ENCODE measurements at places on chromosomes 13 and 19. TPM values are rescaled to one million over a fixed set of nuclear protein-coding genes. Genes with fewer than 3 reads are reported as not detected.
A peak's percentile ranks its signal among the peaks of the same experiment; 100 is the strongest.

SPRY2 gene
- total RNA-seq, result not detected

ANGPTL8 gene
- total RNA-seq, result not detected

ZNF534 gene
- not detected for total RNA-seq

B3GNT3 gene
- total RNA-seq, result 0.81 TPM

- peaks cover 32% of the 10 kb centered on the region for H3K27me3 ChIP-seq
- H3K36me3 ChIP-seq, result no peaks in the 10 kb centered on the region
- no peaks in the 10 kb centered on the region for H3K4me1 ChIP-seq
- no peak overlapping the region for H3K27ac ChIP-seq
- DNase-seq, result no peak
- no peak overlapping the region for H3K4me3 ChIP-seq
Measured at GRCh38 chr19:3225169-3225485, 666 bp downstream of the CELF5 start.

GRCh38 chr19:12801466-12802266 lies at the start of the genes PRDX2 and THSD8:
Gene PRDX2, minus strand, starts transcription at chr19:12801800. Its CDS starts 539 bp downstream, at chr19:12801261.
Gene THSD8, plus strand, starts transcription at chr19:12802069. Its CDS starts 3 bp downstream, at chr19:12802072.
- H3K36me3 ChIP-seq, result peaks cover 13% of the 10 kb centered on the region
- peak within 1 kb of the TSS; percentile 86 for H3K4me3 ChIP-seq
- peak; percentile 80 for DNase-seq

DNA sequence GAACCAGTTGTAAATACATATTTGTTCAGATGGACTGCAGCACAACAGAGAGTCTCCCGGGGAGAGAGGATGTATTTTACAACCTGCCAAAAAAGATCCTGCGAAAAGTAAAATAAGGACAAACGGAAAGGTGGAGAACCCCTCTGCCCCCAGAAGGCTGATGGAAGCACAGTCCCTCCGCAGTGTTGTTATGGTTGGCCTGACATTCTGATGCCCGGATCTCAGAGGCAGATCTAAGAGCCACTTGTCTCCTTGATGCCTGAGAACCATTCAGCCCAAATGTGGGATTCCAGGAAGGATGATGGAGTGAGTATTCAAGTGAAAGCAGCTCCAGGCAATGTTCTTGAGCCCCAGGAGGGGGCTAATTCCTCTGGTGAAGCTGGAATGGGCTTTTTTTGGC lies 458.7 kb downstream of the ZNF536 start:
- no peak overlapping the region for H3K4me3 ChIP-seq
- no peak overlapping the region for H3K27ac ChIP-seq
- no peaks in the 10 kb centered on the region for H3K4me1 ChIP-seq
- H3K36me3 ChIP-seq, result no peaks in the 10 kb centered on the region

GRCh38 chr19:35328851-35329285 lies at the start of gene CD22:
Gene CD22, plus strand, starts transcription at chr19:35329187. Its CDS starts 2,854 bp downstream, at chr19:35332041.
- H3K27ac ChIP-seq, result no peak within 1 kb of the TSS
- H3K36me3 ChIP-seq, result no peaks in the 10 kb centered on the region
- DNase-seq, result no peak
- H3K4me1 ChIP-seq, result peaks cover 18% of the 10 kb centered on the region

DNA sequence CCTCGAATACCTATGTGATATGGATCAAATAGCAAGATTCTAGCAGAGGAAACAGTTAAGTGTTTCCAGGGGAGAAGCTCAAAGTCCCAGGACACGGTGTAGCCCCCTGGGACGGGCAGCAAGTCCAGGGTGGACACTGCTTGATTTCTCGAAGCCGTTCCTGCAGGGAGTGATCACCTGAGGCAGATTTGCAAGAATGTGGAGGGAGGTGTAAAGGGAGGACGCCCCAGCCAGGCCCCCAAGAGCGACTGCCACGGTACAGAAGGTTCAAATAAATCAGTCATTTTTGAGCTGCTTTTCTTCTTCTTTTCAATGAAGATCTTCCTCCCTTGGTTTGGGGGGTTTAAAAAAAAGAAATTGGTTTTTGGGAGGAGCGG lies 41.4 kb downstream of the KLF2 start:
- DNase-seq, result no peak
- no peak overlapping the region for H3K4me3 ChIP-seq
- H3K27me3 ChIP-seq, result no peaks in the 10 kb centered on the region
- H3K27ac ChIP-seq, result no peak overlapping the region
- peaks cover 25% of the 10 kb centered on the region for H3K36me3 ChIP-seq

AP1M2 gene
- not detected for total RNA-seq

- peaks cover 51% of the 10 kb centered on the region for H3K36me3 ChIP-seq
- peak; percentile 24 for DNase-seq
- H3K4me3 ChIP-seq, result peak overlapping the region; percentile 89
- H3K27me3 ChIP-seq, result no peaks in the 10 kb centered on the region
- peaks cover 19% of the 10 kb centered on the region for H3K4me1 ChIP-seq
- peak overlapping the region; percentile 85 for H3K27ac ChIP-seq
Measured at GRCh38 chr19:20078581-20079031, 806 bp downstream of the ZNF90 start.

DNA sequence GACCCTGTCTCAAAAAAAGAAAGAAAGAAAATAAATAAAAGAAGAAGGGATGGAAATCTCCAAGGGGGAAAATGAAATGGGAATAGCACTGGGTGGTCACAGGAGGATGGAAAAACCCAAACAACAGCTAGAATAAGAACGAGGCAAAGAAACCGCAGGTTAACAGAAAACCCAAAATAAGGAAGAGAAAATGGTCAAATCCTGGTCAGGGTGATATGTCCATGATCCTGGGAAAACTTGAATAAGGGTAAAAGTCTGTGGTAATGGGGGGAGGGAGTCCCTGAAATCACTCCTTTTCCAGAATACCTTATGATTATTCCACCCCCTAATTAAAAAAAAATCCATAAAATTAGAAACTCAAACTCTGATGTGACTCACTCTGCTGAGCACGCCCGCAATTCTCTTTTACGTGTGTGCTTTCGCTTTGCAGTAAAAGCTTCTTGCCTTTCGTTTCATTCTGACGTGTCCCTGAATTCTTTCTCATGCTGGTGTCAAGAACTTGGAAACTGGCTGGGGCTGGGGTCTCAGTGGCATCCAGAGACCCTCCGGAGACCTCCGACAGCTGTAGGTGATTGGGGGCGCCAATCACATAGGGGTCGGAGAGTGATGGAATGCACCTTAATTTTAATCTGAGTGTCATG lies 4.3 kb upstream of the NAXD start:
- DNase-seq, result no peak
- peaks cover 8% of the 10 kb centered on the region for H3K4me1 ChIP-seq
- no peak overlapping the region for H3K4me3 ChIP-seq
- H3K27ac ChIP-seq, result no peak overlapping the region

DNA sequence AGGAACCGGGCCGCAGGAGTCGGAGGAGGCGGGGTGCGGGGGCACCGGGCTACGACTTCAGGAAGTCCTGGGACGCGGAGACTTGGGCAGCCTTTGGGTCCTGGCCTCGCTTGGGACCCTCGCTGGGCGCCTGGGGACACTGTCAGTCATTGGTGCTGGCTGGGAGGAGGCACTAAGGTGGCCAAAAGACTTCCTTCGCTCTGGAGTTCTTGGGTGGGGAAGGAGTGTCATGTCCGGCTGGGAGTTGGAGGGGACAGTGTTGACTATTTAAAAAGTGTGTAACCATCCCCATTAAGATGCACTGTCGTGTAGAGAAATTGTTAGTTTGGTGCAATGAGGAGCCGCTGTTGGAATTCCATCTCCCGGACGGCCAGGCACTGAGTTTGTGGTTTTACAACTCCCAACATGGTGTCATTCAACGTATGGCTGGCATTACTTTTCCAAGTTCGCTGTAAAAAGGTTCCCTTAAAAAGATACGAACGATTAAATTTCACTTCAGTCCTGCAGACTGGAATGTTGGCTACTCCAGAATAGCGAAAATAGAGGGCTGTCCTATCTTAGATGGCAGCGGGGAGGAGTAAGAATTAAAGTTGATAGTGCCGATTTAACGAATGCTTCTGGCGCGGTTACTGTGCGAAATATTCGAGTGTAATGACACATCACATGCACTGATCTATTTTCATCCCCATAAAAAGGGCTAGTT lies 776 bp downstream of the DNAJC3 start:
- peak overlapping the region; percentile 97 for H3K27ac ChIP-seq
- peaks cover 32% of the 10 kb centered on the region for H3K36me3 ChIP-seq
- H3K27me3 ChIP-seq, result no peaks in the 10 kb centered on the region
- H3K4me1 ChIP-seq, result peaks cover 63% of the 10 kb centered on the region

KDM4B gene
- 40.2 TPM for total RNA-seq

DNA sequence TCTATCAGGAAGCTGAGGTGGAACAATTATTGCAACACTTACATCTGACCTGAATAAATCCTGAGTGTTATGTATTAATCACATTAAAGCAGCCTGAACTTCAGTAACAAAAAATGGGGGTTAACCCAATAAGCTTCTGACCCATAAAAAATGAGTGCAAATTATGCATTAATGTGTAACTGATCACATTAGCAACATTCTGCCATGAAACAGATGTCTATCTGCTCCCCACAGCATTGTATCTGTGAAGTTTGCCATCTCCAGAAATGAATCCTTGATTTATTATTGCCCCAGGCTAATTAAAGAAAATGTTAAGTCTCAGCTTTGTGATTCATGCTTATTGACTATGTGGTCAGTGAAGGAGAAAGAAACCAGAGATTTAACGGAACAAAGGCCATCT lies 304.9 kb downstream of the PCDH20 start:
- H3K27ac ChIP-seq, result no peak overlapping the region
- no peaks in the 10 kb centered on the region for H3K36me3 ChIP-seq
- H3K27me3 ChIP-seq, result no peaks in the 10 kb centered on the region
- no peak for DNase-seq

All from activated CD4-positive, alpha-beta T cell treated with anti-CD3 and anti-CD28 coated beads, Interleukin-2, amount 10 ng/mL, durations not matched to agents 7 days and 5 days (primary cell).